Activated naive CD8-positive, alpha-beta T cell treated with anti-CD3 and anti-CD28 coated beads, Interleukin-2, amount 10 ng/mL, durations not matched to agents 7 days and 5 days (primary cell): ENCODE measurements at places on chromosomes 3 and 15.

DNA sequence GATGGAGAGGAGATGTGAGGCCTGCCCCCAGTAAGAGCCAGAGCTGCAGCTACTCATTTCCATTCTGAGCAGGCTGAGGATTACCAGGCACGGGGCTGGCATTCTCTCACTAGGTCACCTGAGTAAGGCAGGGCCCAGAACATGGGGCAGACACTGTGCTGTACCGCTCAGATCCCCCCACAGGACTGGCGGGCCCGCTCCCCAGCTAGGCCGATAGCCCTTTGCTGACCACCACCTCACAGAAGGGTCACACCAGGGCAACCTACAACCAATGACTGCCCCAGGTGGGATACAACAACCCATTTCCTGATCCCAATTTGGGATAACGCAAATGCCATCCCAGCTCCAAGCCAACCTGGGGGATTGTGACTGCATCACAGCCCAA, 52.5 kb downstream of the OXNAD1 start:
- no peak for DNase-seq

- DNase-seq = no peak
These were observed 191.3 kb downstream of the UBE3A start for GRCh38 chr15:25247407-25248038.

DNA sequence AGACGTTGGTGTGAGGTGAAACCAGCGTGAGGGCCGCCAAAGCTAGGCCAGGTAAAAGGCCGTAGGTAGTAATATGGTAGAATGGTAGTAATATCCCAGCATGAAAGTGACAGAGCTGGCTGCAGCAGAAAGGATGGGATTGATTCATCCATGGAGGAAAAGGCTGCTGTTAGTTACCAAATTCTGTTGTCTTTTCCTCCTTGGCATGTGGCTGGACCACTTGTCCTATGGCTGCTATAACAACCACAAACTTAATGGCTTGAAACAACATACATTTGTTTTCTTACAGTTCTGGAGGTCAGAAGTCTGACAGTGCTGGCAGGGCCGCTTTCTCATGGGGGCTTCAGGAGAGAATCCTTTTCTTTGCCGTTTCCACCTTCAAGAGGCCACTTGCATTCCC, 47.8 kb upstream of the CHST2 start:
- DNase-seq = no peak

DNA sequence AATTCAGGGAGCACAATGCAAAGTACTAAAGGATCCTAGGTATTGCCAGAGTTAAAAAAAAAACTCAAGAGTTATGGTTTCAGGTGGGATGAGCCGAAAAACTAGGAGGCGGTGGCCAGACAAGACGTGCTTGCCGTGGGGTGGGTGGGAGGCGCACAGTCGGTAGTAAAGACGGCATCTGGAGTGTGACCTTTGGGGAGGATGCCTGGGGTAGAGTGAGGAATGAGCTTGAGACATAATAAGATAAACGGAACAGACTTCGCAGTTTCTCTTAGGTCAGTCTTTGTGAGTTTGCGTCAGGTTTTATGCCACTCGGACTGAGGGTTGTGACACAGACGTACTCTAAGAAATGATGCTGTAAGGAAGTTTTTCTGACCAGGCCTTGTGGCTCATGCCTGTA, 139.6 kb downstream of the LRRK1 start:
- DNase-seq = no peak

DNA sequence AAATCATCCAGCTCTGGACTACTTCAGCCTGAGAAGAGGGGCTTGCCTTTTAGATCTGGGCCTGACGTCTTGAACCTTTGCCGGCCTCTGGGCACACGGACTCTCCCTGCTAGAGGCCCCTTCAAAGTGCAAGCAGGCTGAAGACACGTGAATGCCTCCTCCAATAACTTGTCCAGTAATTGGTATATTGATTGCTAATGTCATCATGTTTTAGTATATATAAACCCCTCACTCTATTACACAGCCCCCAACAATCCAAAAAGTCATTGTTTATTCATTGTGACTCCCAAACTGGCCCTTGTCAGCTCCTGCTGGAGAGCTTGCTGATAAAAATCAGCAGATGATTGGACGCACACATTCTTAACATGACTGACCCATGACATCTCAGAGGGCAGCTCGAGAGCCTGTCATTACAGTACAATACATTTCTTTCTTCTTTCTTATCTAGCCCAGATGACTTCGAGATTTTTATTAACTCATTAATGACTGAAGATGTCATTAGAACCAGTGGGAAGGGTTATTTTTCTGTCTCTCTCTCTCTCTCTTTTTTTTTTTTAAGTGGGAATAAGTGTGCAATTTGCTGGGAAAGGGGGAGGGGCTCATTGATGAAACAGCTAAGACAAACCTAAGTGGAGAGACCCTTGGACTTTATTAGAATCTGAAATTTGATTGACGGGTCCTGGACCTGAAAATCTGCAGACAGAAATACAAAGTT, 65.5 kb upstream of the NR2F2 start:
- no peak for DNase-seq

- no peak for DNase-seq
These were observed 31.3 kb upstream of the RAB6B start for GRCh38 chr3:133926736-133927539.

DNA sequence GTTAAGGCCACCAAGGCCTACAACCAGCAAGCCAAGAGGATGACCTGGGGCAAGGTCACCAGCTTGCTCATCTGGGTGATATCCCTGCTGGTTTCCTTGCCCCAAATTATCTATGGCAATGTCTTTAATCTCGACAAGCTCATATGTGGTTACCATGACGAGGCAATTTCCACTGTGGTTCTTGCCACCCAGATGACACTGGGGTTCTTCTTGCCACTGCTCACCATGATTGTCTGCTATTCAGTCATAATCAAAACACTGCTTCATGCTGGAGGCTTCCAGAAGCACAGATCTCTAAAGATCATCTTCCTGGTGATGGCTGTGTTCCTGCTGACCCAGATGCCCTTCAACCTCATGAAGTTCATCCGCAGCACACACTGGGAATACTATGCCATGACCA, 3.6 kb downstream of the CXCR6 start:
- no peak for DNase-seq

- no peak for DNase-seq
These were observed 123.7 kb upstream of the SPRED1 start for GRCh38 chr15:38128921-38129320.

GRCh38 chr3:54917174-54917573, 10.7 kb downstream of the LRTM1 start:
- DNase-seq = no peak

DNA sequence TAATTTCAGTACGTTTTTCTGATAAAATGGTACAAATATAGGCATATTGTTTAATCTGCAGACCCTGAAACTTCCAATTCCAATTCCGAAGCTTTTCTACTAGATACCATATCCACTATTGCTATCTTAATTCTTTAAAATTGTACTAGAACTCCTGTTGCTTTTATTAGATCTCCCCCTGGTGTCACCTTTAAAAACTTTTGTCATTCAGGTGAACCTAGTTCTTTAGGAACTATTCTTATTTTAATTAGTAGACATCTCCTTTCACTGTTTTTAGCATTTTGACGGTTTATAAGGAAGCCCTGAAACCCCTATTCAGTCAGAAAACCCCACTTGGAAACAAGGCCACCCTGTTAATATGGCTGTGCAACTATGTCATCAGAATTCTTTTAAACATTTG, 22.3 kb downstream of the C2CD4B start:
- no peak for DNase-seq

- DNase-seq = no peak
These were observed 45.7 kb upstream of the PTX3 start for GRCh38 chr3:157390713-157391515.

DNA sequence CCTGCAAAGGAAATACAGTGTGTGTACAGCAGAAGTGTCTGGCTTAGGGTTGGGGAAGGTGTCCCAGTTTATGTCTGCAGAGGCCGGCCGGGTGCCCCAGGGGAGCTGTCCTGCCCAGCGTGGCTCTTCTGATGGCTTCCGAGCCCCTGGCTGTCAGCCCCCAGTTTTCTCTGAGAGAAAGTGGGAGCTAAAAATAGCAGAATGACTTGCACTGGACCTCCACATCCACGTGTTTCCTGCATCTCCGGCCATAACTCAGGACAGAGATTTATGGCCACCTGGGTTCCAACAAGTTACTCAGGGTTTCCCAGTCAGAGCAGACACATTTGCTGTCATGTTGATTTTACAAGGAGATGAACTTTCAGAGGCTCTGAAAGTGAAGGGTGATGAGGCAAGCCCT, 192.0 kb downstream of the ATP10A start:
- DNase-seq = no peak

- DNase-seq = no peak
These were observed 155.0 kb downstream of the NLGN1 start for GRCh38 chr3:173552526-173552925.

GRCh38 chr3:158312560-158313141, 202.8 kb downstream of the RSRC1 start:
- no peak for DNase-seq

DNA sequence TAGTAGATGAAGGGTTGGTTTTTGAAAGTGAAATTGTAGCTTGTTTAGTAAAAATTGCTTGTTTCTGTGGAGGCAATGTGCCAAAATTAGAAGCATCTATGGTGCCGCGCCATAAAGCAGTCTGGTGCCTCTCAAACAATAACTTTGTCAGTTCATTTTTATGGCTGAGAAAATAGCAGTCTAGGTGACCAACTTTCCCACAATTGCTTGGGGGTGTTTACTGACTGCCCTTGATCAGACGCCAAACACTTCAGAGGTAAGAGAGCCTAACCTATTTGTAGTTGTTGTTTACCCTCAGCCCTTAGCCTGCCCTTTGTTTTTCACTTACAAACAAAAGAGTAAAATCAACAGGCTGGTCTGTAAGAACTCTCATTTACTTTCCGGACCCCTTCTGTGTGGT, 174.5 kb downstream of the FNDC3B start:
- DNase-seq = no peak
